ENCODE measurements at places on chromosomes 12 and 14. TPM values are rescaled to one million over a fixed set of nuclear protein-coding genes. Genes with fewer than 3 reads are reported as not detected.

DNA sequence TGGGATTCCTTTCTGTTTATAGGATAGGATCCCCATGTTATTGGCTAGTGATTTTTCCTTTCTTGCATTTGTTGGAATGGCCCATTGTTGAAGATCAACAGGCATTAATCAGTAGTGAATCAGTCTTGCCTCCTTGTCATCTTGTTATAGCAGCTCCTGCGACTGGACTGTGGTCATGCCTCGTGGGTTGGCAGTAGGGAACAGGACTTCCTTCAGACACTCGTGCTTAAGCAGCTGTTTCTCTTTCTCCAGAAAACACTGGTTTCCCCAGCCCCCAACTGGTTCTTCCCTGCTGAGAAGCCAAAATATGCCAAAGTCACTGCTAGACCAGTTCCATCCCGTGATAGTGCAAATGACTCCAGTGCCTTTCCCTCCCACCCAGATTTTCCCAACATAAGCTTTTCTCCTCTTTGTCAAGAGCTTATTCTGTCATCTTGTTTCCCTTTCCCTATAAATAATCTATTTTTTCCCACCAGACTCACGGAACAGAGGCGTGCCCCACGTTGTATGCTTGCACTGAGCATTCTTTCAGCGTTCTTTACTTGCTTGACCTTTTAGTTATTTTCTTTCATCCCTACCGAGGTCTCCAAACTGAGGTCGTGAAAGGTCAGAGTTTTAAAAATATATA is 83.5 kb downstream of the SAMD4A start:
- DNase-seq, result no peak

Gene LYZ
- 40.5 TPM for total RNA-seq

Gene SERPINA10
- not detected for total RNA-seq

DNA sequence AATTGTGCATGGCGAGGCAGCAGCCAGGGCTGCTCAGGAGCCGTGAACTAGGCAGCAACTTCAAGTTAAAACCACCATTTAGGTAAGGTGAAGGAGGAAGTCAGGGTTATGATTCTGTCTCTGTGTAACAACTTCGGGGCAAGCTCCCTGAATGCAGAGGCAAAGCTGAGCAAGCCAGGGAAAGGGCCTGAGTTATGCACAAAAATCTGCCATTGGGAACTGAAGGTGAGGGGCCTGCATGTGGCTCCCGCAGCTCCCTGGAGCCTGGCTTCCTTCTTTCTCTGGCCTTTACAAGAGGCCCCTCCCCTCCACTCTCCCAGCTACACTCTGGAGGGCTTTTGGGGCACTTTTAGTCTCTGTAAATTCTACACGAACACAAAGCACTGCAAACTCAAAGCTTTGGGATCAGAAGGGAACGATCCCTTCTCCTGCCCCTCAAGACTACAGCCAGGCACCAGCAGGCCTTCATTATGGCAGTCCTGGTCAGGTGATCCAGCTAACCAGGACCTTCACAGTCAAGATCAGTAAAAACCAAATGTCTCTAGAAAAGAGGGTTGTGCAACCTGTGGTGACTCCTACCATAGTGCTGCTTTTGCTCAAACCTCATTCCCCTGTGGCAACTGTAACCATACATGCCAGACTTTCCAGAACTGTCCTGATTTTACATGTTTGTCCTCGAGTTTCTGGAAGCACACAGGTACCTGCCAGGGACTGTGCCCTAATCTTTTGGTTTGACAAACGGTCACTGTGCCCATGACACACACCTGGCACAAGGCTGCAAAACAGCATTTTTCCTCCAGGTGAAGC is 67.2 kb upstream of the PTGR2 start:
- DNase-seq, result no peak

Gene WNT5B
- total RNA-seq, result 0.17 TPM

- no peak for DNase-seq
These were observed 131.6 kb upstream of the IGF1 start for GRCh38 chr12:102611995-102612394.

DNA sequence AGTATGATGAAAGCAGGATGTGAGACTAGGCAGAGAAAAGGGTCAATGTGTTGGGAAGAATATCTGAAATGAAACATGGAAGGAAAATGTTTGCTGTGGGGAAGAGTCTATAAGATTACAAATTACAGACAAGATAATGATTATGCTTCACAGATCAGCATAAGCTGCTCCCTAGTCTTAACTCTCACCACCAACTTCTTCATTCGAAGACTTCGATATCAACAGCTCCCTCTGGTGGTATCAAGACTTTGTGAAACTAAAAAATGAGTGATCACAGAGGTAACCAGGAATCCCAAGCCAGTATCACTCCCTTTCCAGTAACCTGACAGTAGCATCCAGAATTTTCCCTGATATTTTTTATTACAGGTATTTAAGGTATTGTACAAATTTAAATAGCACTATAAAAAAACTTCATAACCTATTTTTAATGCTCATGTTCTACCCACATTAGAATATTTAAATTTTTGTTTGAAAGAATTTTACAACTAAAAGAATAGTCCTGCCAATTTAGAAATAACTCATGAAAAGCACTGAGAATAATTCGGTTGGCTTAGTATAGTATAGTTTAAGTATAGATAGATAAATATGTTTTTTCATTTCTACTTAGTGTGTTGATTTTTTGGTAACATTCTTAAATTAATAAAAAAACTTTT is 84.4 kb downstream of the C2CD5 start:
- peak; percentile 46 for DNase-seq

- no peak for DNase-seq
These were observed 364.2 kb upstream of the TMPO start for GRCh38 chr12:98151105-98151590.

- no peak for DNase-seq
These were observed 2.8 kb downstream of the KIF21A start for GRCh38 chr12:39440101-39440500.

GRCh38 chr14:86574778-86575129 is 1044.8 kb downstream of the FLRT2 start:
- DNase-seq, result no peak

DNA sequence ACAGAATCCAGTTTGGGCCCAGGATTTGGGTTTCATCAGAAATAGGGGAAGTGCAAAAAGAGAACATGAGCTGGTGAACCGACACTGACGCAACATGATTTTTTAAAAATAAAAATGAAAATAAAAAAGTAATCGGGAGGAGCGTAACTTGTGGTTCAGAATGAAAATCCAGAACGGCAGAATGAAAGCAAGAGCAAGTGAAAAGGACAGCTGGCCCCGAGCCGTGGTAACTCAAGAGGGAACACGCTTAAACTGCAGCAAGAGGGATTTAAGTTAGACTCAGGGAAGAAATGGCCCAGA is 1.6 kb downstream of the SLC6A12 start:
- DNase-seq, result no peak

Measured in CD4-positive, alpha-beta memory T cell (primary cell).